Transverse colon (tissue), 4 donors: ENCODE measurements at places on chromosomes 3 and 15. TPM values are rescaled to one million over a fixed set of nuclear protein-coding genes. Genes with fewer than 3 reads are reported as not detected.

CATSPER2 gene
- total RNA-seq, result 58.1 TPM

PEX5L gene
- not detected for total RNA-seq

PRRT3 gene
- total RNA-seq, result 3.0 TPM

CKMT1A gene
- total RNA-seq, result 103 TPM

ADAMTS7 gene
- 1.1 TPM for total RNA-seq

SLC24A5 gene
- not detected for total RNA-seq

LSAMP gene
- total RNA-seq, result 6.3 TPM

PCBP4 gene
- total RNA-seq, result 22.4 TPM

CEP19 gene
- 1.8 TPM for total RNA-seq

RUBCN gene
- 32.2 TPM for total RNA-seq

AGBL1 gene
- 0.40 TPM for total RNA-seq

FBXW12 gene
- not detected for total RNA-seq
